Activated CD8-positive, alpha-beta T cell treated with anti-CD3 and anti-CD28 coated beads, Interleukin-2, amount 10 ng/mL, durations not matched to agents 7 days and 5 days (primary cell): ENCODE measurements at places on chromosomes 16 and 17.

DNA sequence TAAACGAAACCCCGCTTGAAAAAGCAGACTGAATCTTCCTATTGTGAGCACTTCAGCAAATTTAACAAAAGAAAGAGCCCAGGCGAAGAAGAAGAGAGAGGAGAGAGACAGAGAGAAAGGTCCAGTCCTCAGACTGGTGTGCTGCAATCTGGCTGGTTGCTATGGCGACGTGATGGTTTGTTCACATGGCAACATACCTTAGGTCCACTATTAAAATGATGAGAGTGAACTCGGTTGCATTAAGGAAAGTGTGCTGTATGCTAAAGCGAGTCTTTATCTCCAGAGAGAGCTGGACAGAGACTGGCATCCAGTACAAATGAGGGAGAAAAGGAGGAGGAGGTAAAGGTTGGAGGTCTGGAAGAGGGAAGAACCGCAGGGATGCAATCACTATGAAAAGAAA, 271.8 kb upstream of the ZFHX3 start:
- no peak for DNase-seq

DNA sequence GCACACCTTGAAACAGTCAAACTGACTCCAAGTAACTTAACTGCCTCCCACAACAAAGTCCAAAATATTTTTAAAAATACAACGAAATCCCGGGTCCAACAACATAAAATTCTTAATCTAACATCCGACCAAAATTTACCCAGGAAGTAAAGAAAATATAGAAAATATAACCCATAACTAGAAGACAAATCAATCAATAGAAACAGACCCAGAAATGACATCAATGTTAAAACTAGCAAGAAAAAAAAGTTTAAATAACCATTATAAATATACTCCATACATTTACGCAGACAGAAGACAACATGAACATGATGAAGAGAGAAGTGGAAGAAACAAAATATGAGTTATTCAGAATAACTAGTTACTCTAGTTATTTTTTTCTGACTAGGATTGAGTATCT, 3.7 kb downstream of the ZNF597 start:
- no peak for DNase-seq

- no peak for DNase-seq
These were observed 3.3 kb downstream of the HASPIN start for GRCh38 chr17:3727041-3727440.

- peak; percentile 84 for DNase-seq
These were observed 36.6 kb upstream of the RGS9 start for GRCh38 chr17:65100316-65101140.

GRCh38 chr17:73549841-73550430, 94.3 kb downstream of the SDK2 start:
- DNase-seq: no peak

GRCh38 chr17:51805765-51806164, 352.7 kb downstream of the CA10 start:
- no peak for DNase-seq

GRCh38 chr17:47785538-47786123, 36.0 kb downstream of the OSBPL7 start:
- DNase-seq: peak; percentile 72

- no peak for DNase-seq
These were observed 1.3 kb downstream of the SRL start for GRCh38 chr16:4240624-4241023.

DNA sequence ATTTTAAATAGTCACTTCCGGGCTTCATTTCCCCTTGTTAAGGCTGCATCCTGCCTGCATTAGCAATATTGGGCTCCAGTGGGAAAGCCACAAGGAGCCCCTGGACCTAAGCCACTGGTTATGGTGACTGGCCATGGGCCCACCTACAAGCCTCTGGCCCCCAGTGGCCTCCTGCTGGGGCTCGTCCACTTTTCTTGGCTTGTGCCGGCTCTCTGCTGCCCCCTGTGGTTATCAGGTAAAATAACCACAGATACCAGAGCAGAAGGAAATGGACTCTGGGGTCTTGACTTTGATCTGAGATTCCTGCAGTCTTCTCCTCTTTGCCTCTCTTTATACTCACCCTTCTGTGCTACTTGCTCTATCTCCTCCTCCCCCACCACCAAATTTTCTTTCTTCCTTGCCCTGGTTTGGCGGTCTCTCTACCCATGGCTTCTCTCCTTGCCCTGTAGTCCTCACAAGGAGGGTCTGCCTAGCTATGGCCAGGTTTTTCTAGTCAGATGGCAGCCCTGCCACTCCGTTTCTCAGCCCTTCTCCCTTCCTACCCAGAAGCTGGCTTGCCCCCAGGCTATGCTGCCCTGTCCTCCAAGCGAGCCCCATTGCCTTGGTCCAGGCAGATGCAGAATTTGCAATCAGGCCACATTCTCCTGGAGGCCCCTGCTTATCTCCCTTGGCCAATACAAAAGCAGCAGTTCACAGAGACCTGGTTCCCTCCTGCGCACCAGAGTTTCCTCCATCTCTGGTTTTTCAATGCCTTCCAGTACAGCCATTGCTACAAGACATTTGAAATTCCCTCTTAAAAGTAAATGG, 82.9 kb upstream of the RCVRN start:
- DNase-seq: peak; percentile 37

DNA sequence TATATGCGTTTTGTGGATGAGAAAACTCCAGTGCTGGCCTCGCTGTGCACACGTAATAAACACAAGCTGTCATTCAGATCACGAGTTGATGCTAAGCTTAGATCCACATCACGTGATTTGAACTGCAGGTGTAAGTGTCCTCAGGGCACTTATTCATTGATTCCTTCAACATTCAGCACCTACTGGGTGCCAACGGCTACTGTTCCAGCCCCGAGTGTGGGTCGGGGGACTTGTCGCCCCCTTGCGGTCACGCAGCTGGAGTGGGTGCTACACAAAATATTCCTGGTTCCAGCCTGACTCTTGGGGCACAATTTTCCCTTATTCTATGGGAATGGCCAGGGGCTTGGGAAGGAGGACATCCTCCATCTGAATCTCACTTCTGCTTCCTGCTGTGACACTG, 29.9 kb upstream of the GINS2 start:
- peak; percentile 26 for DNase-seq

DNA sequence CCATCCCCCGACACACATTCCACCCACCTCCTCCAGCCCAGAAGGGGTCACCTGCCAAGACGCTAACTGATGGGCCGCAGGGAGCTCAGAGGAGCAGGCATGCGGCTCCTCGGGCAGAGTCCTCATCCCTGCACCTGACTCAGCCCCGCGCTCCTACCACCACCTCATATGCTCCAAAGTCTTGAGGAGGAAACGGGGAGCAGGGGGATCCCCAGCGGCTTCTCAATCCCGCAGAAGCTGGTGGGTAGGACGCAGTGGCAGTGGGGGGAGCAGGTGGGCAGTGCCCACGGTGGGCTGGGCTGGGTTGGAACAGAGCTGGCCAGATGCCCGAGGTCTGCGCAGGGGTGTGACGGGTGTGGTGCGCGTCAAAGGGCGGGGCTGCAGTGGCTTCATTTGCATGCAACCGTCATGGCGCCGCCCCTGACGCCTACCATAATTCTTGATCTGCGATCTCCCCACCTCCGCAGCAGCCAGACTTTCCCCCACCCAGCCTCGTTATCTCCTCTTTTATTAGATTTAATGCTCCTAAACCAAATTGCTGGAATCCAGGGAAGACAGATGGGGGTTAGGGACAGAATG, 39.0 kb upstream of the EMP2 start:
- no peak for DNase-seq

GRCh38 chr16:82751020-82751419, 124.3 kb downstream of the CDH13 start:
- no peak for DNase-seq

- no peak for DNase-seq
These were observed 605.0 kb downstream of the WWOX start for GRCh38 chr16:78704416-78704815.

DNA sequence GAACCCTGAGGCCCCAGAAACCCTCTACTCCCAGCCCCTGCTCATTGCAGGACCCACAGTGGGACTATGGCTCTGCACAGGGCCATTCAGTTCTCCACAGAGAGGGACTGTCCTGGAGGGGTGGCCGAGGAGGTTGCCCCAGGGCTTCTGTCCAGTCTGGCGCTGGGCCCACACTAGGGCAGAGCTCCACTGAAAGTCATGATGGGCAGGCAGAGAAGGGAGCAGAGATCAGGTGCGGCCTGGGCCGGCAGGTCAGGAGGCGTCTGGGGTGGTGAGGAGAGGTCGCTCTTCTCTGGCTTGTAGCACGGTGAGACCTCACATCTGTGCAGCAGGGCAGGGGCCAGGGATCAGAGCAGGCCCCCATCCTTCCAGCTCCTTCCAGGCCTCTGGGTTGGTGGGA, 13.0 kb upstream of the PIK3R6 start:
- no peak for DNase-seq

- DNase-seq: no peak
These were observed 43.3 kb upstream of the CMIP start for GRCh38 chr16:81401035-81401950.

DNA sequence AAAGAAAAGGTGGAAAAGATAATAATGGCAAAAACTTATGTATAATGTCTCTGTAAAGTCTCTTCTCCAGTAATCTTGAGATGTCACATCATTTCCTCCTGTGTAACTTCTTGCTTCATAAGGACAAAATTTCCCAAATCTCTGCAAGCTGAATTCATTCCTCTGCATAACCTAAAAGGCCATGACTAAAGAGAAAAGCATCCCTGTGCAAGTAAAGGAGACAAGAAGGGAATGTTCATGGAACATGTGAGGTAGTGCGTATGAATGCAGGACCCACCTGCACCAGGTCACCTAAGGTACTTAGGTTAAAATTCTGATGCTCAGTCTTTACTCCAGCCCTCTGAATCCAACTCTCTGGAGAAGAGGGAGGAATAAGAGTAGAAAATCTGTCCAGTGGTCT, 46.9 kb upstream of the NLK start:
- no peak for DNase-seq

GRCh38 chr17:144936-145670, 7.7 kb downstream of the SCGB1C2 start:
- peak; percentile 17 for DNase-seq

GRCh38 chr17:55996826-55997225, 156.4 kb upstream of the ANKFN1 start:
- no peak for DNase-seq

- DNase-seq: no peak
These were observed 572.2 kb upstream of the SOX9 start for GRCh38 chr17:71548540-71549190.

GRCh38 chr16:10086620-10087019, 95.6 kb downstream of the GRIN2A start:
- DNase-seq: no peak

GRCh38 chr16:85626191-85626981, 13.3 kb downstream of the GSE1 start:
- no peak for DNase-seq

- no peak for DNase-seq
These were observed 805 bp upstream of the CLCN7 start for GRCh38 chr16:1475552-1476114.

DNA sequence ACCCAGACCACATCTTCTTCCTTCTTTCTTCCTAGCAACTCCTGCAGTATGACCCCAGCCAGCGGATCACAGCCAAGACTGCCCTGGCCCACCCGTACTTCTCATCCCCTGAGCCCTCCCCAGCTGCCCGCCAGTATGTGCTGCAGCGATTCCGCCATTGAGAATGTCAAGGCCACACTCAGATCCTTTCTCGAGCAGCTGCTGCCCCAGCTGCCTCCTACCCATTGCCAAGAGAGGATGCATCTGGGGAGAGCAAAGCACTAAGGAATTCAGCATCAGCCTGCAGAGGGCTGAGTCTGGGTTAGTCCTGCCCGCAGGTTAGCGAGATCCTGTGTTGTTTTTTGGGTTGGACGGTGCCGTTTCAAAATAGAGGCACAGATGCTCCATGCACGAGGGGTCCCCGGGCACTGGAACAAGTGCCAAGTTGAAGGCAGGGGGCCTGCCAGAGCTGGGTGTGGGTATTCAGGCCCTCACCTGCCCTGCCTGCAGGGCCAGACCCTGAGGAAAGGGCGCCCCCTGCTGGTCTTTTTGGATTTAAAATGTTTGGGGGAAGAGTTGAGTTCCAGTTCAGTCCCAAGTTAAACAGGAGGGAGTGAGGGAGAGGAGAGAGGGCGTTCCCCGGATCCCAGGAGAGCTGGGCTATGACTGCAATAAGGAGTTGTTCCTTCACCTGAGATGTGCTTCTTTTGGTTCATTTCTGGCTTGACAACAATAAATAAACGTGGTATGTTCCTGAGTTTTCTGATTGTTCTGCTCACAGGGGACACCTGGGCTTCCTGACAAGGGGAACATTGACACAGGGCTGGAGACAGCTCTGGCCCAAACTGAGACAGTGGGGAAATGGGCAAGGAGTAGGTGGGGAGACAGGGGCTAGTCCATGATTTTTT, 4.9 kb downstream of the CDK3 start:
- peak; percentile 89 for DNase-seq

DNA sequence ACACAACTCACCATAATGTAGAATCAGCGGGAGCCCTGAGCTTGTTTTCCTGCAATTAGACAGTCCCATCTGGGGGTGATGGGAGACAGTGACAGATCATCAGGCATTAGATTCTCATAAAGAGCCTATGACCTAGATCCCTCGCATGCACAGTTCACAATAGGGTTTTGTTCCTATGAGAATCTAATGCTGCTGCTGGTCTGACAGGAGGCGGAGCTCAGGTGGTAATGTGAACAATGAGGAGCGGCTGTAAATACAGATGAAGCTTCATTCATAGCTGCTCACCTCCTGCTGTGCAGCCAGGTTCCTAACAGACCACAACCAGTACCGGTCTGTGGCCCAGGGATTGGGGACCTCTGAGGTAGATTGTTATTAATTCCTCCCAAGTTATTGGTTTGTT, 2.9 kb upstream of the DOK4 start:
- no peak for DNase-seq

GRCh38 chr16:50653633-50654519, 27.2 kb downstream of the SNX20 start:
- no peak for DNase-seq

GRCh38 chr17:80955078-80955477, 36.6 kb upstream of the CHMP6 start:
- DNase-seq: no peak

- DNase-seq: no peak
These were observed 525 bp downstream of the CD2BP2 start for GRCh38 chr16:30354423-30355143.

DNA sequence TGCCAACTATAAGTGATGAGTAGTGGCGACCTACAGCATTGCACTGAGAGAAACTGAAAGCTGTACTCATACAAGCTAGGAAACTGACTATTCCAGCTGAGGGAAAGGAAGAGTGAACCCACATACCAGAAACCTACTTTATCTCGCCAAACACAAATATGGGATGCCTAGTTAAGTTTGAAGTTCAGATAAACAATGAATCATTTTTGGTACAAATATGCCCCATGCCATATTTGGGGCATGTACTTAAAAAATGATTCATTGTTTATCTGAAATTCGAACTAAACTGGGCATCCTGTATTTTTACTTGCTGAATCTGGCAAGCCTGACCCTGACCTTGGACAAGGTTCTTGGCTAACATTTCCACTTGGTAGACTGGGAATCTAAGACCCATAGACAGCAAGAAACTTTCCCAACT, 527.8 kb upstream of the PSMD7 start:
- no peak for DNase-seq
